Right atrium auricular region (tissue), 2 donors: ENCODE measurements at places on chromosomes 4 and X.

DNA sequence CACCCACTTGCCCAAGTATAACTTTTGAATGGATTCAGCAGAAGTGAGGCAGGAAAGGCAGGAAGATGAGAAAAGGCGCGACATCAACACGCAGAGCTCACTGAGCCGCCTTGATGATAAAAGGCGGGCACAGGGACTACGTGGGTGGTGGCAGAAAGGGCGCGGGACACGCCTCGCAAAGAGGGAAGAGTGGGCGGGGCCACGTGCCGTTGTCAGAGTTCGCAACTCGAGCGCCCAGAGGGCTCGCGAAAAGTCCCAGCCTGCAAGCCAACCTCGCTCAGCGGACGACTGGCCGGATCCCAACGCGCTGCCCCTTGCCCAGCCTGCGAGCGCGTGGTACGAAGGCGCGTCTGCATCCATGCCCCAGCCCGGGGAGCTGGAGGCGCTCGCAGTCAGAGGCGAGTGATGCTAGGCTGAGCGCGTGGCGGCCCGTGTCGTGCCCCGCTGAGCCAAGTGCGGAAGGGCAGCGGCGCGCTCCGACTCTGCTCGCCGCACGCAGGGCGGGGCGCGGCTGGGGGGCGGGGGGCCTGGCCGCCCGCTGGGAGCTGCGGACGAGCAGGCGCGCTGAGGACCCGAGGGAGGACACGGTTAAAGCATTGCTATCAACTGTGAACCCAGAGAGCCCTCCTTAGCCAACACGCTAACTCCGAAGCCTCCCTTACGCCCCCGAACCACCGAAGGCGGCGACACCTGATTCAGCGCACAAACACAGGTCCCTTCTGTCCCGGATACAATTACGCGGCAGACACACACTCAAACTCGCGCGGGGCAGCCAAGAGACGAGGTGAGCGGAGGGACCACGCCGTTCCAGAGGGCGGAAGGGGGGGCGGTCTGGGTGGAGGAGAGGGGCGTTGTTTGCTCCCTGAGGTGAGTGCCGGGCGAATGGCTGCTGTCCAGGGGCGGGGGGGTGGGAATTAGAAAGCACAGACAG is at the start of gene UGT8:
Gene UGT8, plus strand, starts transcription at position 617 of the 931 bp plus-strand sequence. CDS start 24,074 bp downstream, outside the sequence.
- no peaks in the 10 kb centered on the region for H3K36me3 ChIP-seq
- H3K4me3 ChIP-seq, result peak within 1 kb of the TSS; percentile 51
- H3K27ac ChIP-seq, result no peak within 1 kb of the TSS
- no peak for DNase-seq
- H3K27me3 ChIP-seq, result no peaks in the 10 kb centered on the region
- H3K4me1 ChIP-seq, result peaks cover 23% of the 10 kb centered on the region

DNA sequence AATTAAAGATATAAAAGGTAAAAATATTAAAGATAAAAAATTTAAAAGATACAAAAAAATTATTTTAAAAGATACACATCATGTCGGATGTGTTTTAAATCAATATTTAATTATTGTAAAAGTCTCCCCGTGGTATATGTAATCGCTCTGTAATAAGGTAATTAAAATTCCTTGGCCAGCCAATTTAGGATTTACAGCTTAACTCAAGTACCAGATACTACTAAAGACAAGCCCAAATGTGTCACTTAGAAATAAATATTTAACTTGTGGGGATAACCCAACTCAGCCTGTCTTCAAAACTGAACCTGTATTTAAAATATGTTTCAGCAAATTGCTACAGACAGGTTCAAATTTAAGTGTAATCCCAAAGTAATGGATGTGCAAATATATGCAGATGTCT is 56.0 kb downstream of the GPR82 start:
- DNase-seq, result no peak
- no peaks in the 10 kb centered on the region for H3K36me3 ChIP-seq
- no peak overlapping the region for H3K4me3 ChIP-seq
- no peaks in the 10 kb centered on the region for H3K4me1 ChIP-seq
- H3K27me3 ChIP-seq, result no peaks in the 10 kb centered on the region
- no peak overlapping the region for H3K27ac ChIP-seq

- no peak overlapping the region for H3K27ac ChIP-seq
- no peaks in the 10 kb centered on the region for H3K27me3 ChIP-seq
- DNase-seq, result no peak
- H3K36me3 ChIP-seq, result no peaks in the 10 kb centered on the region
- H3K4me1 ChIP-seq, result no peaks in the 10 kb centered on the region
- no peak overlapping the region for H3K4me3 ChIP-seq
These were observed 104.3 kb upstream of the IGSF1 start for GRCh38 chrX:131393426-131393825.

GRCh38 chr4:41301137-41301536 is 44.4 kb downstream of the UCHL1 start:
- no peak for DNase-seq
- H3K36me3 ChIP-seq, result no peaks in the 10 kb centered on the region
- H3K27ac ChIP-seq, result no peak overlapping the region
- H3K27me3 ChIP-seq, result no peaks in the 10 kb centered on the region

GRCh38 chrX:149939655-149939904 is 1.3 kb upstream of the EOLA2 start:
- peak overlapping the region; percentile 69 for H3K4me3 ChIP-seq
- no peak for DNase-seq
- H3K4me1 ChIP-seq, result peaks cover 6% of the 10 kb centered on the region
- H3K27ac ChIP-seq, result peak overlapping the region; percentile 93

GRCh38 chrX:11728556-11728955 is 29.5 kb upstream of the MSL3 start:
- DNase-seq, result no peak
- H3K4me3 ChIP-seq, result no peak overlapping the region
- no peaks in the 10 kb centered on the region for H3K4me1 ChIP-seq
- no peaks in the 10 kb centered on the region for H3K36me3 ChIP-seq
- no peaks in the 10 kb centered on the region for H3K27me3 ChIP-seq
- H3K27ac ChIP-seq, result no peak overlapping the region

DNA sequence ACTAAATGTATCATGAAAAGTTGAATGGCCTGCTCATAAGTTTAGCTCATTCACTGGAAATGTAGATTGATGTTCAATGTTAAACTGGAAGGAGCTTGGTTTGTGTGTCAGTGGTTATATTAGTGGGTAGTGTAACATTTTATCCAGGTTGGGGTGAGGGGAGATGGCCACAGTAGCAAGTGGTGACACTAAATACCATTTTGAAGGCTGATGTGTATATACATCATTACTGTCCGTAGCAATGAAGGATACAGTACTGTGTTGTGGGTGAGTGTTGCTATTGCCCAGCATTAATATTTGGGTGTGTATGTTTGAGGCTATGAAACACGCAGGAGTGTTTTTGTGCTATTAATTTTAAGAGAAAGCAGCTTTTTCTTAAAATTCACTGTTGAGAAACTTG is 6.3 kb downstream of the HMGB3 start:
- no peak overlapping the region for H3K4me3 ChIP-seq
- no peak for DNase-seq
- no peaks in the 10 kb centered on the region for H3K27me3 ChIP-seq
- peaks cover 5% of the 10 kb centered on the region for H3K4me1 ChIP-seq
- no peaks in the 10 kb centered on the region for H3K36me3 ChIP-seq
- H3K27ac ChIP-seq, result no peak overlapping the region

GRCh38 chrX:37786624-37787422 is 7.0 kb downstream of the CYBB start:
- H3K36me3 ChIP-seq, result no peaks in the 10 kb centered on the region
- H3K27ac ChIP-seq, result no peak overlapping the region
- no peaks in the 10 kb centered on the region for H3K27me3 ChIP-seq
- DNase-seq, result no peak
- no peak overlapping the region for H3K4me3 ChIP-seq

- no peaks in the 10 kb centered on the region for H3K27me3 ChIP-seq
- no peak overlapping the region for H3K27ac ChIP-seq
These were observed 16.0 kb upstream of the LSM6 start for GRCh38 chr4:146159384-146160058.

GRCh38 chr4:41305476-41305875 is 48.7 kb downstream of the UCHL1 start:
- DNase-seq, result no peak
- H3K4me3 ChIP-seq, result no peak overlapping the region
- no peaks in the 10 kb centered on the region for H3K27me3 ChIP-seq
- H3K4me1 ChIP-seq, result no peaks in the 10 kb centered on the region
- H3K27ac ChIP-seq, result no peak overlapping the region
- no peaks in the 10 kb centered on the region for H3K36me3 ChIP-seq

DNA sequence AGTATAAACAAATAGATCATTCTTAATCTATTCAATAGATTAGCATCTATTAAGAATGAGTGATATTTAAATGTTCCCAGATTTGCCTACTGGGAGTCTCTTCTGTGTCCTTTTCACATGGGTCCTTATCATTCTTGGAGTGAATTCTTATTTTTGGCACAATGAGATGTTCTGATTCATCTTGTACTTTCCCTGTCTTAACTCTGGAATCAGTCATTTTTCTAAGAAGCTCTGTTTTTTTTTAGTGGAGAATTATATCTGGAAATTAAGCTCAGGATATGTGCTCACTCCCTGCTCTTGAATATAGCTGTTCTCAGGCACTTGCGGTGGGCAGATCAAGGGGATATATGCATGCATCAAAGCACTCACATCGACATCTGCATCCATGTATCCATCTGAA is 625.3 kb upstream of the HS3ST1 start:
- no peaks in the 10 kb centered on the region for H3K4me1 ChIP-seq
- DNase-seq, result no peak
- no peak overlapping the region for H3K4me3 ChIP-seq
- no peaks in the 10 kb centered on the region for H3K36me3 ChIP-seq
- H3K27ac ChIP-seq, result no peak overlapping the region

DNA sequence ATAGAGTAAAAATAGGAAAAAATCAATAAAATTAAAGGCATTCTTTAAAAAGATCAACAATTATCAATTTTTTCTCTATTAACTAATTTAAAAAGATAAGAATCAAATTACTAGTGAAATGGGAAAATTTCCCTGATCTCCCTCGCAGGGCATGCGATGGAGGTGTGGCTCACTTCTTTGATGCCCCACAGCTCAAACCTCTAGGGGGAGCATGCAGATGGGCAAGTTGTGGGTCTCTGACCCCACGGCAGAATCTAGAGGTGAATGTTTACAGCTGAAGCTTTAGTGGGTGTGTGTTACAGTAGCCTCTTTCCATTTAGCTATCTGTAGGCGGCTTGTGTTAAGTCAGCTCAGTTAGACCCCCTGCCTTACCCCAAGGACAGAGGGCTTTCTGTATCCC is 1348.8 kb downstream of the PCDH18 start:
- H3K27me3 ChIP-seq, result no peaks in the 10 kb centered on the region
- H3K27ac ChIP-seq, result no peak overlapping the region
- no peaks in the 10 kb centered on the region for H3K36me3 ChIP-seq
- no peak for DNase-seq
- no peak overlapping the region for H3K4me3 ChIP-seq
- H3K4me1 ChIP-seq, result no peaks in the 10 kb centered on the region
